ENCODE measurements at places on chromosomes 11 and 22.

- DNase-seq: no peak
Observed at GRCh38 chr22:30332994-30333706, 6.4 kb upstream of the TBC1D10A start.

DNA sequence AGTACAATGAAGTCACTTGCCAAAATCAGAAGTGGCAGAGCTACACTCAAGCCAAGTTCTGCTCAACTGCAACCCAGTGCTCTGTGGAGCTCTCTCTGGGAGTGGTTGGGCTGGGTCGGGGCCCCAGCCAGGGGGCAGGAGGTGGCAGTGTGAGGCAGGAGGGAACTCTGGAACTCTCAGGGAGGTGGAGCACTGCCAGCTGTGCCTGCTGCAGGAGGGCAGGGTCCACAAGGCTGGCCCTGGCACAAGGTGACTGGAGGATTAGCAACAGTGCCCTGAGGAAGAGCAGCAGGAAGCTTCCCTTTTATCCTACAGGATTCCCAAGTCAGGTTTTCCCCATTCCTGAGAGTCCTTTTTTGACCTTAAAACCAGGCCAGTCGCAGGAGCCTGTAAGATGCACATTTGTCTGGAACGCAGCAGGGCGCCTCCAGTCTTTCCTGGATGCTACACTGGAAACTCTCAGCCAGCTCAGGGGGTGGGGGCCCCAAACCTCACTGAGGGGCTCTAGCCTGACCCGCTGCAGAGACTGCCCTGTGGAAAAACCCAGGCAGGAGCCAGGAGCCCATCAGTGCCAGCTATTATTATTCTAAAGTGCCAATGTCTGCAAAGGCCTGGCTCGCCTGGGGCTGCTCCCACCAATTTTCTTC, 31.8 kb downstream of the DKK3 start:
- DNase-seq: no peak

DNA sequence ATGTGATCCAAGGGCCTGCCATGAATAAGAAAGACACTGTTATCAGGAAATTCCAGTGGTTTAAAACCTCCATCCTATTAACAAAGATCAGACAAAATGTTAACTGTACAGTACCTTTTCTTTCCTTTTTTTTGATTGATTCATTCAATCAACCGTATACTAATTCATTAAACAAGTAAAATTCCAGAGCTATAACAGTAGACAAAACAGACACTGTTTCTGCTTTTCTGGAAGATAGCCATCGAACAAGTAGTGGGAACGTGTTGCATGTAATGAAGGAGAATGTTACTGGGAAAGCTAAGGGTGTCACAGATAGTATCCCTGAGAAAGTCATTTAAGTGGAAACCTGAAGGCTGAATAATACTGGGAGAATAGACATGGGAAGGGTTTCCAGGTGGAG, 73.7 kb upstream of the ALKBH3 start:
- DNase-seq: no peak

GRCh38 chr11:93740031-93740729, 1.1 kb downstream of the TAF1D start:
- DNase-seq: no peak
